ENCODE measurements at places on chromosomes 5 and 9. TPM values are rescaled to one million over a fixed set of nuclear protein-coding genes. Genes with fewer than 3 reads are reported as not detected.

DNA sequence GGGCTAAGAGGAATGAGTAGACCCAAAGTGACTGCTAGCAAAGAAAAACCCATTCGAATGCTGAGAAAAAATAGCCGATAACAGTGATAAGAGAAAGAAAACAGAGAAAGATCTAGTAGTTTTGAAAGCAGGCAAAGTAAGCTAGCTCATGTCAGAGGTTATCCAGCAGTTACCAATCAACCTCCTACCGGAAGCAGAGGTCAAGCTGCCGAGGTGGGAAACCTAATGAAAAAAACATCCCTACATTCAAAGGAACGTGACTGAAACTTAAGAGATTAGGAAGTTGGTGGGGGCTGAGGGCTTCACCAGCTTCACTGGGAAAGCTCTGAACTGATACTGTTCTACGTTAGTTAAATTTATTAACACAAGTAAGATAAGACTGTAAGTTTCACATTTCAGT lies 32.6 kb downstream of the SSBP2 start:
- DNase-seq = no peak
- no peaks in the 10 kb centered on the region for H3K36me3 ChIP-seq
- H3K27me3 ChIP-seq = no peaks in the 10 kb centered on the region
- H3K27ac ChIP-seq = no peak overlapping the region
- no peaks in the 10 kb centered on the region for H3K4me1 ChIP-seq
- H3K4me3 ChIP-seq = no peak overlapping the region

DNA sequence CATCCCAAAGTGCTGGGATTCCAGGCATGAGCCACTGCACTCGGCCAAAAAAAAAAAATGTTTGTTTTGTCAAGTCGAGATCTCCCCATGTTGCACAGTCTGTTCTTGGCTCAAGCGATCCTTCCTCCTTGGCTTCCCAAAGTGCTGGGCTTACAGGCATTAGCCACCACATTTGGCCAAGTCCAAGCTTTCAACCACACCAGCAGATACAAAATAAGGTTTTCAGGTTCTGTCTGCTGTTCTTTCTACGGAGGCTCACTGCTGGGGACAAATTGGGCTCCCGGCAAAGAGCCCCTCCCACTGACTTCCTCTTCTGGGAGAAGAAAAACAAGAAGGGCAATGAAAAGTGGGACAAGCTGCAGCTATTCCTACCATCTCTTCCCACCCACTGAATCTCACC lies 37.6 kb upstream of the GGTA1 start:
- H3K4me1 ChIP-seq = peaks cover 5% of the 10 kb centered on the region
- H3K27me3 ChIP-seq = no peaks in the 10 kb centered on the region
- no peak for DNase-seq
- H3K36me3 ChIP-seq = no peaks in the 10 kb centered on the region

- no peaks in the 10 kb centered on the region for H3K27me3 ChIP-seq
- H3K27ac ChIP-seq = peak overlapping the region; percentile 34
Measured at GRCh38 chr5:88829054-88829453, 53.9 kb downstream of the MEF2C start.

- H3K4me1 ChIP-seq = peaks cover 29% of the 10 kb centered on the region
- peaks cover 10% of the 10 kb centered on the region for H3K36me3 ChIP-seq
- H3K27ac ChIP-seq = no peak overlapping the region
- peak overlapping the region; percentile 83 for H3K4me3 ChIP-seq
Measured at GRCh38 chr9:128372188-128372641, 1.0 kb downstream of the URM1 start.

Gene NOXA1
- 6.1 TPM for total RNA-seq

Gene SV2C
- total RNA-seq = 0.37 TPM

Measured in left lung (tissue), 14 donors.